ENCODE measurements at places on chromosomes 7 and 10. TPM values are rescaled to one million over a fixed set of nuclear protein-coding genes. Genes with fewer than 3 reads are reported as not detected.

Gene SEMA4G
- 15.9 TPM for total RNA-seq

DNA sequence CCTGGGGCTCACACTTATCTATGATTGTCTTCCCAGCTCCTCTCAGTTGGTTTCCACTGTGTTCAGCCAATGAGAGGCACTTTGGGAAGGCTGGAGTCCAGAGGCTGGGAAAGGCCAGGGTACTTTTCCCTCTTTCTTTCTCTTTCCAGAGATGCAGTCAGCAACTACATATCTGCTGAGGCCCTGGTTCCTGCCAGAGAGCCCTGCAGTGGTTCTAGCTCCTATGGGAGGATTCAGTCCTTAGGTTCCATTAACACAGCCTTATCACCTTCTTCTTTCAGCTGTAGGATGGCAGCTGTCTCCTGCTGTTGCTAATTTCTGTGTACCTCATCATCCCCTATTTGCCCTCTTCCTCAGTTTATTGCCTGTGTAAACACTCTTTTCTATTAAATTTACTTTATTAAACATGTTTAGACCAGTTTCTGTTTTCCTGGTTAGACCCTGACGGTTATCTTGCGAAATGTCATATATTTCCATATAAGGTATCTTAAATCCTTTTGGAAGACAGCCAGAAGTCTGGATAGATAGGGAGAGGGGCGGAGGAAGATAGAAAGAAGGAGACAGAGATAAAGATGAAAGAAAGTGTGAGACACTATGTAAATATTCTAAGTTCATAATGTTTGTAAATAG, 100.3 kb downstream of the HGF start:
- H3K4me1 ChIP-seq, result no peaks in the 10 kb centered on the region
- no peak for DNase-seq
- no peaks in the 10 kb centered on the region for H3K36me3 ChIP-seq
- H3K27me3 ChIP-seq, result no peaks in the 10 kb centered on the region
- H3K4me3 ChIP-seq, result no peak overlapping the region

DNA sequence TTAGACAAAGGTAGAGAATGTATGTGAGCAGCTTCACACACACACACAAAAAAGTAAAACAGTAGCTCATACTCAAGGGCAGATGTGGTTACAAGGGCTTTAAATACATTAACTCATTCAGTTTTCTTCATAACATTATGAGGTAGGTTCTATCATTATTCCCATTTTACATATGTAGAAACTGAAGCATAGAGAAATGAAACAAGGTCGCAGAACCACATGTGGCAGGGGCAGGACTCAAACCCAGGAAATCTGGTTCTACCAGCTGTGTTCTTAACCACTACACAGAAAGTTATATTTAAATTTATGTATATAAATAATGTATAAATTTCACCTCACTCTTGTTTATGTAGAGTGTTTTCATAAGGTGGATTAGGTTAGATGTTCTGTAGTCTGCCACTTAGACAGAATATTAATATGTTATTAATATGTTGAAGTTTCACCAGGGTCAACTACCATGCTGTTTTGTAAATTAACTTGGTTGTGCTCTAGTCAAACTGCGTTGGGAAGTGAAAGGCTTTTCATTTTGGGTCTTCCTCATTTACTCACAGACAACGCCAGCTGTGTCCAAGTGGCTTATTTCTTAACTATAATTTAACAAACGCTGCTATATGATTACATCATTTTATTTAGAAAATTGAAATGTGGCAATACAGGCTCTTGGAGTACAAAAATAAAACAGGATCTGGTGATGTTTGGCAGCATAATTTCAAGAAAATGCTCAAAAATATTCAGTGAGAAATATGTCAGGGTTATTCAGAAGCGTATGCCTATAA, 138.4 kb downstream of the MDFIC start:
- no peaks in the 10 kb centered on the region for H3K36me3 ChIP-seq
- H3K4me1 ChIP-seq, result no peaks in the 10 kb centered on the region
- no peaks in the 10 kb centered on the region for H3K27me3 ChIP-seq

GRCh38 chr10:34305189-34305588, 509.9 kb downstream of the PARD3 start:
- DNase-seq, result peak; percentile 67
- peaks cover 4% of the 10 kb centered on the region for H3K36me3 ChIP-seq
- H3K4me1 ChIP-seq, result no peaks in the 10 kb centered on the region
- H3K27ac ChIP-seq, result no peak overlapping the region

DNA sequence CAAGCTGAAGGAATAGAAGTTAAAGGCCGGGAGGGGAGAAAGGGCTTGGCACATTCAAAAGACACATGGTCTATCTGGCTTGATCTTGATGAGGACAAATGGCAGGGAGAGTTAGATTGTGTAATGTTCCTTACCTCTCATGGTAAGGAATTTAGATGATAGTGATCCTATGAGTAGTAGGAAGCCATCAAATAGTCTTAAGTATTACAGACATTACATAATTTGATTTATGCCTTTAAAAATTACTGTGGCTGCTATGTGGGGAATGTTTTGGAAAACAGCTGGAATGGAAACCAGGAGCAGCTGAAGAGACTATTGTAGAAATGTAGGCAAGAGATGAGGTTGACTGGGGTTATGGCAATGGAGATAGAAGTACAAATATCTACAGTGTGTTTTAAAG, 351.3 kb upstream of the BMPER start:
- peaks cover 12% of the 10 kb centered on the region for H3K27me3 ChIP-seq
- no peak overlapping the region for H3K27ac ChIP-seq
- H3K4me1 ChIP-seq, result no peaks in the 10 kb centered on the region
- no peaks in the 10 kb centered on the region for H3K36me3 ChIP-seq
- no peak for DNase-seq
- no peak overlapping the region for H3K4me3 ChIP-seq

DNA sequence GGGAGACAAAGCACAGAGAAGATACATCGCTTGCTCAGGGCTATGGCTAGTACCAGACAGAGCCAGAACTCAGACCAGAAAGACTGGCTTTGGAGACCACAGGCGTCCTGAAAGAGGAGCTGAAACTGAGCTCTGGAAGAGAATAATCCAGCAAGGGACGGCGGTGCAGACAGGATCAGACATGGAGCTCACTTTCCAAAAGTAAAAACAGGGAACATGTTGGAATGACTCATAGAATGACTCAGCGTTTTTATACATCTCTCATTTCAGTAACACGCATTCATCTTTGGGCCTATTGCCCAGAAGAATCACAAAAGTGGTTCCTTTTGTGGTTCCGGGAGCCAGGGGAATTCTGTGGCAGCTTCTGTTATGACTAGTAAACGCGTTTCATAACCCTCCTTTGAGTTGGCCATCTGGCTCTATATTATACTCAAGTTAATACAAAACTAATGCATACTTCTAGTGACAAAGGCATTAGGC, 37.2 kb downstream of the PLEKHS1 start:
- H3K4me1 ChIP-seq, result peaks cover 10% of the 10 kb centered on the region
- no peaks in the 10 kb centered on the region for H3K36me3 ChIP-seq
- no peak overlapping the region for H3K27ac ChIP-seq
- no peak overlapping the region for H3K4me3 ChIP-seq
- H3K27me3 ChIP-seq, result no peaks in the 10 kb centered on the region

Gene LRRC4
- not detected for total RNA-seq

- peaks cover 33% of the 10 kb centered on the region for H3K4me1 ChIP-seq
- no peaks in the 10 kb centered on the region for H3K27me3 ChIP-seq
- DNase-seq, result peak; percentile 83
- peak overlapping the region; percentile 64 for H3K27ac ChIP-seq
Measured at GRCh38 chr10:5283305-5284158, 81.2 kb upstream of the UCN3 start.

GRCh38 chr10:25017661-25018060, 1.2 kb downstream of the THNSL1 start:
- peak overlapping the region; percentile 93 for H3K4me3 ChIP-seq
- peaks cover 16% of the 10 kb centered on the region for H3K4me1 ChIP-seq
- peaks cover 24% of the 10 kb centered on the region for H3K36me3 ChIP-seq
- no peaks in the 10 kb centered on the region for H3K27me3 ChIP-seq

GRCh38 chr7:33195264-33195663, 65.9 kb downstream of the BBS9 start:
- no peak overlapping the region for H3K4me3 ChIP-seq
- DNase-seq, result no peak
- H3K27ac ChIP-seq, result no peak overlapping the region
- no peaks in the 10 kb centered on the region for H3K27me3 ChIP-seq
- no peaks in the 10 kb centered on the region for H3K36me3 ChIP-seq

GRCh38 chr10:90028312-90028711, 326.9 kb downstream of the KIF20B start:
- H3K4me1 ChIP-seq, result no peaks in the 10 kb centered on the region
- no peaks in the 10 kb centered on the region for H3K27me3 ChIP-seq
- no peak overlapping the region for H3K4me3 ChIP-seq
- no peak overlapping the region for H3K27ac ChIP-seq

Gene CNNM1
- total RNA-seq, result 6.3 TPM

- H3K27ac ChIP-seq, result no peak overlapping the region
- DNase-seq, result peak; percentile 62
- no peaks in the 10 kb centered on the region for H3K36me3 ChIP-seq
Measured at GRCh38 chr10:102678842-102679289, 34.6 kb downstream of the TRIM8 start.

Gene LAMB1
- total RNA-seq, result 240 TPM

- peaks cover 8% of the 10 kb centered on the region for H3K4me1 ChIP-seq
- H3K27ac ChIP-seq, result no peak overlapping the region
- no peaks in the 10 kb centered on the region for H3K36me3 ChIP-seq
- no peak overlapping the region for H3K4me3 ChIP-seq
Measured at GRCh38 chr7:157496416-157497275, 159.8 kb downstream of the DNAJB6 start.

DNA sequence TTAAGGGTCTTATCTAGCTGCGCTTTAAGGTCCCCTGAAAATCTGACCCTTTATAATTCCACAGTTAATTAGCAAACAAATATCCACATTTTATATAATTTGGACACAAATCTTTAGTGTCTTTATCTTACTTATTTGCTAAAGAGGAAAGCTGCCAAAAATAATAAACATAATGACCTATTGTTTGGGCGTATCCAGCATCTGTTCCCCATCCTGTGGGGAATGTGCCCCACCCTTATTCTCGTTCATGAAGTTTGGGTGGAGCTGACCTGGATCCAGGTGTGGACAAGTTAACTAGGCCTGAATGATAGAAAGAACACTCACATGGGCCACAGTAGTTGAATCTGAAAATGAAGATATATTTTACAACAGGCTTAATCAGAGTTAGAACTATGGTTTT, 218.3 kb downstream of the CRPPA start:
- H3K27ac ChIP-seq, result no peak overlapping the region
- H3K4me3 ChIP-seq, result no peak overlapping the region
- H3K36me3 ChIP-seq, result no peaks in the 10 kb centered on the region
- peaks cover 30% of the 10 kb centered on the region for H3K4me1 ChIP-seq
- H3K27me3 ChIP-seq, result no peaks in the 10 kb centered on the region

DNA sequence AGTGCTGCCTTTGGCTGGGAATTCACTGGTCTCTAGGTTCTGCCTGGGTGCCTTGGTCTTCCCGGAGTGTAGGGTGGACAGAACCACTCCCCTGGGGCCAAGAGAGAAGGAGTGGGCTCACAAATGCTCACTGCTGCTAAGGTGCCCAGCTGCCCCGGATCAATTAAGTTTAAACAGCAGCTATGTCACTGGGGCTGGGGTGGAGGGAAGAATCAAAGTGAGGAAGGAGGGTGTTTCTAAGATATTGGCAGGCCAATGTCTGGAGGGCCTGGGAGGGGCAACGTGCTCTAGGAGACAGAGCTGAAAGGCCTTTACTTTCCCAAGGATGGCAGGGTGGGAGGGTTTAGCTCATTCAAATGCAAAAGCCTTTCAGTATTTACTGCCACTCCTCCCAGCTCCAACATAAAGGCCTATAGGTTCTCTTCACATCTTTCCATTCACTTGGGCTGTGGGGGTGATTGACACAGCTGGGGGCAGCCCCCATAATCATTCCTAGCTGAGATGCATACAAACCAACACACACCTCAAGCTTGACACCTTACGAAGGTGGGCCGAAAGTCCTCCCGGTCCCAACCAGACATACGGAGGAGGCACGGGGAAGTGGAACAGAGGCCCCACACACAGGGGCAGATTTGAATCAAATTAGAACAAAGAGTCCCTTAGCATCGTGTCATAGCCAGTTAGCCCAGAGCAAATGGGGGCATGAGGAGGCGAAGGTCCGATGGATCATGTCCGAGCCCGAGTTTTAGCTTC, 108.0 kb upstream of the EFCAB10 start:
- H3K27ac ChIP-seq, result no peak overlapping the region
- peaks cover 11% of the 10 kb centered on the region for H3K36me3 ChIP-seq
- no peak for DNase-seq

DNA sequence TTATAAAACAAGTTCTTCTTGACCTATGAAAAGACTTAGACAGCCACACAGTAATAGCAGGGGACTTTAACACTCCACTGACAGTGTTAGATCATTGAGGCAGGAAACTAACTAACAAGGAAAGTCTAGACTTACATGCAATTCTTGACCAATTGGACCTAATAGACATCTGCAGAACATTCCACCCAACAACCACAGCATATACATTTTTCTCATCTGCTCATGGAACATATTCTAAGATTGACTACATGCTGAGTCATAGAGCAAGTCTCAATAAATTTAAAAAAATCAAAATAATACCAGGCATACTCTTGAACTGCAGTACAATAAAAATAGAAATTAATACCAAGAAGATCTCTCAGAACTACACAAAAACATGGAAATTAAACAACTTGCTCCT, 219.5 kb upstream of the HPS1 start:
- H3K4me3 ChIP-seq, result no peak overlapping the region
- no peak for DNase-seq
- no peak overlapping the region for H3K27ac ChIP-seq
- H3K27me3 ChIP-seq, result peaks cover 16% of the 10 kb centered on the region
- no peaks in the 10 kb centered on the region for H3K36me3 ChIP-seq

- DNase-seq, result no peak
- no peaks in the 10 kb centered on the region for H3K36me3 ChIP-seq
- H3K4me3 ChIP-seq, result no peak overlapping the region
- H3K4me1 ChIP-seq, result no peaks in the 10 kb centered on the region
Measured at GRCh38 chr7:33854178-33854577, 51.2 kb upstream of the BMPER start.

Gene PSD
- total RNA-seq, result 0.34 TPM

DNA sequence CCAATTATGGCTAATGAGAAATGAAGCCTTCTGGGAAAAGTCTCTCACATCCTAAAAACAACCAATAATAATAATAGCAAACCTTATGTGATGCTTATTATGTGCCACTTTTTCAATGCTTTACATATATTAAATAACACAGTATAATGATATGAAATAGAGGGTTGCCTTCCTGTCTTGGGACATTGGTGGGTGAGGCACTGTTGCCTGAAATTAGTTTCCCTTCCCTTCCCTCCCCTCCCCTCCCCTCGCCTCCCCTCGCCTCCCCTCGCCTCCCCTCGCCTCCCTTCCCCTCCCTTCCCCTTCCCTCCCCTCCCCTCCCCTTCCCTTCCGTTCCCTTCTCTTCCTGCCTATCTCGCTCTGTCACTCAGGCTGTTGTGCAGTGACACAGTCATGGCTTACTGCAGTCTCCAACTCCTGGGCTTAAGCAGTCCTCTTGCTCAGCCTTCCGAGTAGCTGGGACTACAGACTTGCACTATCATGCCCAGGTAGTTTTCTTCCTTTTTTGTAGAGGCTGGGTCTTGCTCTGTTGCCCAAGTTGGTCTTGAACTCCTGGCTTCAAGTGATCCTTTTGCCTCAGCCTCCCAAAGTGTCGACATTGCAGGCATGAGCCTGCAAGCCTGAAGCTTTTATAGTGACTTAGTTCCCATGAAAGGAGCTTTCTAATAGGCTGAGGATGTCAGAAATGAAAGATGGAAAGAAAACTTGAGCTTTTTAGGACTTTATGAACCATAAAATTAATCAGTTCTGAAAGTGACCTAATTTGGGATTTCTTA, 47.9 kb downstream of the PHTF2 start:
- no peaks in the 10 kb centered on the region for H3K4me1 ChIP-seq
- DNase-seq, result no peak
- H3K4me3 ChIP-seq, result no peak overlapping the region
- H3K27me3 ChIP-seq, result no peaks in the 10 kb centered on the region
- no peaks in the 10 kb centered on the region for H3K36me3 ChIP-seq

GRCh38 chr10:92238586-92239098, 52.2 kb downstream of the CPEB3 start:
- peaks cover 39% of the 10 kb centered on the region for H3K4me1 ChIP-seq
- H3K4me3 ChIP-seq, result peak overlapping the region; percentile 78
- H3K36me3 ChIP-seq, result peaks cover 27% of the 10 kb centered on the region
- no peaks in the 10 kb centered on the region for H3K27me3 ChIP-seq
- DNase-seq, result peak; percentile 7
